Mammary epithelial cell (primary cell): ENCODE measurements at places on chromosomes 2 and 18. TPM values are rescaled to one million over a fixed set of nuclear protein-coding genes. Genes with fewer than 3 reads are reported as not detected.

GRCh38 chr2:44771522-44771921, 170.0 kb upstream of the SIX3 start:
- no peak for DNase-seq

- no peak for DNase-seq
These were observed 111.9 kb upstream of the DTNA start for GRCh38 chr18:34598120-34598635.

DNA sequence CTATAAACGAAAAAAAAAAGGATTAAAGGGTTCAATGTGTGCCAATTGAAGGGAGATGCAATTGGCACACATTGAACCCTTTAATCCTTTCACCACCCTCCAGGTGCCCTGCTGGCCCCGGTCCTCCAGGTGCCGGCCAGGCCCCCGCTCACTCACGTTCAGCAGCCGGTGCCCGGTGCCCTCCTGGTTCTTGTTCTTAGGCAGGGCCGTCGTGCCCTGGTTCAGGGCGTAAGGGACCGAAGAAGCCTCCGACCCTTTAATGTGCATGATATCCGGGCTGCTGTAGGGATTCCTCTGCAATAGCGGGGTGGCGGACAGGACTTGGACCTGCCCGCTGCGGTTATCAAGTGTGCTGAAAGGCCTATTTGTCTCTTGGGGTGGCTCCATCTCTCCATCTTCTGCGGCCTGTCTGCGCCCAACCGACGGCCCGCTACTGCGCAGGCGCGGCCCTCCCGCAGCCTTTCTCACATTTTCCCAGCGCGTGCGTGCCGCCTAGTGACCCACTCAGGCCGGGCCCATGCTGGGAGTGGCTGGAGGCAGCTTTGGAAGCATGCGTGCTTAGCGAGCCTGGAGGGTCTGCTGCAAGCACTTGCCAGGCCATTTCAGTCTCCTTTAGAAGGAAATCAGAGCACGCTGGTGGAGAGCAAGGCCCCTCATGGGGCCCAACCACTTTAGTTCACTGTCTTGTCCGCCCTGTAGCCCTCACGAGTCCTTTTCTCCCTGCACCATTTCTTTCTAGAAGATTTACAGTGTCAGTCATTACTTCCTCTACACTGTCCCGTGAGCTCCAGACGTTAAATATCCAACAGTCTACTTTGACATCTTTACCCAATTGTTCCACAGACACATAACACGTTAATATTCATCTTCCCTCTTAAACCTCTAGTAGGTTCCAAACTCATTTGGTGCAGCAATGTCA, 24.3 kb downstream of the TMEM237 start:
- DNase-seq: no peak

DNA sequence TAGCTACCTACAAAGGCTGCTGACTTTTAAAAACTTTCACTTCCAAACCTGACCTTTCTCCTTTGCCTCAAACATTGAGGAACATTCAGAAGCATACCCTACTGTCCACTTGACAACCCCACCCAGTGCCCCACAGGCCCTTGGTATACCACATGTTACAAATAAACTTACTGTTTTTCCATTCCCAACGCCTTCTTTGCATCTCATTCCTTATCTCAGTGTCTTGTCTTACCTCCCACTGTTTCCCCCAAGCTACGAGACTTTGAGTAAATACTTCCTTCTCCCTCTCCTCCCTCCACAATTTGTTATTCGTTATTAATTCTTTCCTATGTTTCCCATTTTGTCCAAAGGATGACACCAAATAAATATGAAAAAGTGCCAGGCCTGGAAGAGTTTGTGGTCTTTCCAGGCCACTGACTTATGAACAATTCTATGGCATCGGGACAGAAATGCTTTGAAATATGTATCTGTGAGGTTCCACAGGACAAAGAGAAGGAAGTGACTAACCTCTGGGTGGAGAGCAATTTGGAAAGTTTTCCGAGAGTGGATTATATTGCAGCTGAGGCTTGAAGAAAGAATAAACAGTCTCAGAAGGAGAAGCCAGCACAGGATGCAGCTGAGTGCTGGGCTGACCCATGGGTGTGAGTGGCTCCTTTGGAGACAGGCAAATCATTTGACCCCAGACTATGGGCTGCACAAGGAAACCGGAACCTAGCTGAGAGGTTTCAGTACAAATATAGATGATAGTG, 409.0 kb downstream of the LPIN1 start:
- peak; percentile 73 for DNase-seq

DNA sequence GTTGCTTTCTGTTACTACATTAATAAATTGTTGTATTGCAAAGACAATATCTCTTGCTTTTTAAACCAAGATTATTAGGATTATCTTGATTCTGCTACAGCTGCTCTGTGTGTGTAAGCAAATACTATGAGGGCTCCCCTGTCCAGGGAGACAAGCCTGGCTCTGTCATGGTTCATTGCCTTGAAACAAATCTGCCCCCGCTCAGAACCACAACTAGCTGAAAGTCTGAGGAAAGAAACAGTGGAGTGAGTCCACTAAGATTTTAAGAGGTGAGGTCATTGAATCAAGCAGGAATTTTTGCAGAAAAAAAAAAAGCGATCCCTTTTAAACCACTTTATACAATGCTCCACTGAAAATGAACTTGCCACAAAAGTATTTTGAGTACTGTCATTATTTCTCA, 30.8 kb upstream of the LRRTM4 start:
- DNase-seq: no peak

DNA sequence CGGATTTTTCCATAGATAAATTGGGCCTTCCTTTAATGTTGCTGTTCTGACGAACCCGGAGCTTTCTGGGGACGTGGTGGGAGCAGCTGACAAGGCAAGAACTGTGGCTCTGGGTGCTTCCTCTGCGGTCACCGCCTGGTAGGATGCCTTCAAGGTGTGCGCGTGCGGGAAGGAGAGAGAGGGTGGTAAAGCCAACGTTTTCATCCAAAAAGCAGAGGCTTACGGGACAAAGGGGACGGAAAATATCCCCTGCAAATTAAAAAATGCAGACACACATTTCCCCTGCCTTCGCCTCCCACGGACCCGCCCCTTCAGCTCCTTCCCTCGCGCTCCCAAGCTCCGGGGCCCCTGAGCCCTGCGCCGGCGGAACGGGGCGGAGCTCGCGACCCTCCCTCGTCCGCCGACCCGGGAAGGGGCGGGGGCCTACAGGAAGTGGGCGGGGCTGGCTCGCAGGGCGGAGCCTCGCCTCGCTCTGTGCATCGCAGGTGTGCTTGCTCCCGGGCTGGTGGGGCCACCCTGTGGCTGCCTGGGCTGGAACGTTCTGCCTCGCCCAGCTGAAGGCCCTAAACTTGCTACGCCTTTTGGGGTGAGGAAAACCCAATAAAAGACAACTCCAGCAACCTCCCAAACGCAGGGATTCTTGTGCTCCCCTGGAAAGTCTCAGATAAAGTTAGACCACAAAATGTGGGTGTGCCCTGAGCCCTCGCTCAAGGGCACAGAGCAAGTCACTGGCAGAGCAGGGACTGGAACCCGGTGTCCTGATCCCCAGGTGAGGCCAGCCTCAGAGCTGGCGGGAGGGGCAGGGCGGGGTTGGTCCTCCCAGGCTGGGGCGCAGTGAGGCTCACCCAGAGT, 25.4 kb upstream of the SLC66A3 start:
- no peak for DNase-seq

DNA sequence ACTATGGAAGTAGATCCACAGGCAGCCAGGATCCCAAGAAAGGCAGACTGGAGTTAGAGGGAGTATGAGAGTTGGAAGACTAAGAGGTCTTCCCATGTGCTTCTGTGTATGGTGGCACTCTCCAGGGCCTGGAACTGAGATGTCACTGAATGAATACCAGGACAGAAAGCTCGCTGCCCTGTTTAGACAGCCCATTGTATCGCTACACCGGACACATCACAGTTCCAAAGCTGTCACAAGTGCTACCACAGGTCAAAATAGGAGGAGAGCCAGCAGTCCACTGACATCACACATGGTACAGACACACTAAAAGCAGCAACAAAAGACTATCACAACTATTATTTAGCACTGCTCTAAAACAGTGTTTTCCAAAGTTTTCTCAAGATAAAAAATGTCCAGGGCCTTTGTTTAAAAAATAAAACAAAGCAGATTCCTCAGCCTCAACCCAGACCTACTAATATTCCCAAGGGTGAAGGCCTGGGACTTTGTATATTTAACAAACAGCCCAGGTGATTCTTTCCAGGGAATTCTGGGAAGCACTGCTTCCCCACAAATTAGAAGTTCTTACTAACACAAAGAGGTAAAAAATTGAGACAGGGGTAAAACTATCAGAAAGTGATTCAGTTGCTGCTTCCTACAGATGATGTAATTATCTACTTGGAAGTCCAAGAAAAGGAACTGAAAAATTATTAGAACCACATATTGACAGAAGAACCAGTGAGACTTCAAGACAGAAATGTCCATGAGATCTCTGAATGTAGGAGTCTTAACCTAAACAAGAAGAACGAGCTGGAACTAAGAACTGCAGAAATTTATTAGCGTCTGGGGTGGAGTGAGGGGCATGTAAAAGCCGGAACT, 116.0 kb downstream of the DTNB start:
- DNase-seq: no peak

The GDF7 gene
- not detected for polyA plus RNA-seq

DNA sequence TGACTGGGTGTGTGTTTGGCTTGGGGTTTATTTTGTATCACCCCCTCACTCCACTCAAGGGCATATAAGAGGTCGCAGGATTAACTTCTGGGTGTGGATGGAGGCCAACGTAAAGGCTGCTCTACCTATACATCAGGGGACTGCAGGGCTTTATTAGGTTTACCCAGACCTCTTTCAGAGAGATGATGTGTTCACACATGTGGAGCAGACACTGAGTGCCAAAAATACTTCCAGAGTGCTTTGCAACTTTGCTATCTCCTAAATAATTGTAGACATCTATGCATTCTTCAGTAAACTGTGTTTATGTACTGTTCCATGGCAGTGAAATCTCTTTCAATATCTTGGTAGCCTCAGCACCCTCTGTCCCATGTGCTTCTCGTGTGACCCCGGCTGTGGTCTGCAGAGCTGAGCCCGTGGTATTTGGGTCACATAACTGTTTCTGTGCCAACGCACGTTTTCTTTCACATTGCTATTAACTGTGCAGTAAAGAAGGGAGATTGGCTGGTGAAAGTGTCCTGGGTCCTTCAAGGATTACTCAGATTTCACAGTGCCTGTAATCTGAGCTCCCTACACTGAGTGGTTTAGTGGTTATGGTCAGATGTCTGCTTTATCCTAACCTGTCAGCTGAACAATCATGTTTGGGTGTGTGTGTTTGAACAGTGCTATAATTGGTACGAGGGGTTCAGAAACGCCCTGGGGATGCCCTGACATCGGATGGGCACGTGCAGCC, 208.1 kb downstream of the VAPA start:
- no peak for DNase-seq

DNA sequence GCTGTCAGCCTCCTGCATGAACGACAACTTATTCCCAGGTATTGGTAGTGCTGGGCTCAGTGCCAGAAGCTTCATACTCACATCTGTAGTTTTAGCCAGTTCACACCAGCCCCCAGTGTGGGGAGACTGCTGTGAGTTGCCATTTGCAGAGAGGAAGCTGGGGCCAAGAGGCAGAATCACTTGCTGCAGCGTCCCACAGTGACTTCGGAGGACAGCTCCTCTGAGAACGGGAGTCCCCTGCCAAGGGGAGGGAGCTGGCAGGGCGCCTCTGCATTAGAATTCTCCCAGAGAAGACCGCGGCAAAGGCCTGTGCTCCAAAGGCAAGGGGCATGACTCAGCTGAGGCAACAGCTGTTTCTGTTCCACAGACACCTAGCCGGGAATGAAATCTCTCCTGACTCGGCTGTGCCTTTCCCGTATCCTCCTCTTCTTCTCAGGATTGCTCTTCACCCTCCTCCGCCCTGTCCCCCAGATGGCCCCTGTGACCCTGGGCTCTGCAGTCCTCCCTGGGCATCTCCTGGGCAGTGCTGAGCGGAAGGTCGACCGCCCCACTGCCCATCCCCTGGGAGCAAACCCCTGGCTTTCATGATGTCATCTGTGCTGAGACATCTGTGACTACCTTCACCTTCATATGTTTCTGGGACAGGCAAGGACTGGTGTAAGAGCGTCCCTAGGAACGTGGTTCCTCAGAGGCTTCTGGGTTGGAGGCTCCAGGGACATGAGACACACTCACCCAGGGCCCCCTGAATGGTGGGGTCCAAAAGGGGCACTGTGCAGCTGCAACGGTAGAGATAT, 18.0 kb downstream of the MAL start:
- peak; percentile 73 for DNase-seq

DNA sequence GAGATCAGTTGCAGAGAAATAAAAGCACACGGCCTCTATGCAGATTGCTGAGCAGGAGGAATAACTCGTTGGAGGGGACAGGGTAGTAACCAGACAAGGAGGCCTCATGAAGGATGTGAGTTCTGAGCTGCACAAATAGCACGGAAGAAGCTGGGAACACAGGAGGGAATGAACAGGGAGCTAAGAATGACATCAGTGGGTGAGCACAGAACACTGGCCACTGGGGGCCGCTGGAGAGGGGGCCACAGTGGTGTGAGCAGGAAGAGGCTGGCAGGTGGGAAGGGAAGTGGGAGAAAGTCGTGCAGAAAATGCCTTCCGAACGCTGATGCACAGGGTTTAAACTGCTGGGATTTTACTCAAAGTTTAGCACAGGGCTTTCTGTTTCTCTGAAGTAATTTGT, 61.0 kb downstream of the ZAP70 start:
- DNase-seq: no peak

- DNase-seq: peak; percentile 86
These were observed 159.7 kb downstream of the CD226 start for GRCh38 chr18:69787825-69788547.
